Head of caudate nucleus (tissue), 42 donors: ENCODE measurements at places on chromosomes 5 and 9.

DNA sequence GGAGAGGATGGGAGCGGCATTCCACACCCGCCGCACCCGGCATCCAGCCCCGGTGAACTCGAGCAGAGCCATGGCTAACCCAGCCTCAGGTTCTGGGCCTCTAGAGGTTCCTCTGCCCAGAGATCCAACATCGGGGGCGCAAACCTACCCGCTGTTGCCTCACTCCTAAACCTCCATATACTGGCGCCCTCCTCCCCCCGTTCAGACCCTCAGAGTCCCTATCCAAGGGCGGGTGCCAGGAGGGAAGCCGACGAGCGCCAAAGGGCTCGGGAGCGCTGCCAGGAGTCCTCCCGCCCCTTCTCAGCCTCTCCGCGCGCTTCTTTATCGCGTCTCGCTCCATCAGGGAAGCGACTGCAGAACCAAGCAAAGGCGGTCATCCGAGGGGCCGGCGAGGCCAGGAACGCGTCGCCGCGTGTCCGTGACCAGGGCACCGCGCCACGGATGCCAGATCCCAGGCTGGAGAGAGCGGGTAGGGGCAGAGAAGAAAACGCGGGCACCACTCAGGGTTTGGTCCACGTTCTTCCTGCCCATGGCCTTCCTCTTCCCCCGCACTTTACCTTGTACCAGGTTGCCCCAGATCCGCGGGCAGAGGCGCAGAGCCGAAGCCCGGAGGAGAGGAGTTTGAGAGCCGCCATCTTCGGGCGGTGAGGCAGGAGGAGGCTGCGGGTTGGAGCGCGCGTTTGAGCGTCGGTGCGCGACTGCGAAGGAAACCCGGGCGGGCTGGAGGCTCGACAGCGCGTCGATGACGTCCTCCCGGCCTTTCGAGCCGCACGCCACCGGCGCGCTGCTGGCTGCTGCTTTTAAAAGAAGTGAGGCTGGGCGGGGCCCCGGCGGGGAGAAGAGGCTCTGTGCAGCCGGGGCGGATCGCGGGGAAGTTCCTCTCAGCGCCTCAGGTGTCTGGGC is at the start of gene OXCT1:
Gene OXCT1 (minus strand): TSS at position 702 of the 903 bp plus-strand sequence. CDS start 67 bp downstream, at position 635.
- DNase-seq = peak; percentile 81

GRCh38 chr9:68914751-68915150 is 99.2 kb downstream of the PRKACG start:
- no peak for DNase-seq

- DNase-seq = no peak
These were observed 391.0 kb downstream of the TMEM232 start for GRCh38 chr5:110335361-110336066.

DNA sequence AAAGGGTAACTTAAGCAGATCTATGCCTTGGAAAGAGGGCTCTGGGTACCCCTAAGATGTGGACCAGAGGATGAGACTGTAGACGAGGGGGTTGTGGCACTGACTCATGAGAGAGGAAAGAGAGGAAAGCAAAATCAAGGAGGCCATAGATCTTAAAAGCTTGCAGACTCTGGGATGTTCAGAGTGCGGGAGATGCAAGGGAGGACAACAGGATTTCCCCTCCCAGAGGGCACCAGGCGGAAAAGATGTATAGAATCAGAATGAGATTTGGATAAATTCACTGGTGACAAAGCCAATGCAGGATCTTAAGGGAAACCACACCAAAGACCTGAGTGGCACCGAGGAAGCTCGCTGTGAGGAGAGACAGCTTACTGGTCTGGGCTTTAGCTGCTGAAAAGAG is 27.1 kb downstream of the HRH2 start:
- DNase-seq = no peak

- no peak for DNase-seq
These were observed 23.5 kb downstream of the SKP1 start for GRCh38 chr5:134153241-134153640.

- no peak for DNase-seq
These were observed 242.3 kb upstream of the PTGER4 start for GRCh38 chr5:40437452-40437861.

- DNase-seq = no peak
These were observed 13.7 kb upstream of the STOM start for GRCh38 chr9:121383715-121384114.

DNA sequence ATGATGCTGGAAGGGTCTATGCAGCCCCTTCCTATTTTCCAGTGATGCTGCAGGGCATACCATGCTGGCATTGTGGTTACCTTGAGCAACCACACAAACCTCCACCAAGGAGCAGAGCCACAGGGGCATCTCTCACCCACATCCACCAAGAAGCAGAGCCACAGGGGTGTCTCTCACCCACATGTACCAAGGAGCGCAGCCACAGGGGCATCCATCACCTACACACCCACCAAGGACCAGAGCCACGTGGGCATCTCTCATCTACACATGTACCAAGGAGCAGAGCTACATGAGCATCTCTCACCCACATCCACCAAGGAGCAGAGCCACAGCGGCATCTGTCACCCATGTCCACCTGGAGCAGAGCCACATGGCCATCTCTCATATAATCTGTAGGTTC is 8.8 kb upstream of the GM2A start:
- DNase-seq = no peak

DNA sequence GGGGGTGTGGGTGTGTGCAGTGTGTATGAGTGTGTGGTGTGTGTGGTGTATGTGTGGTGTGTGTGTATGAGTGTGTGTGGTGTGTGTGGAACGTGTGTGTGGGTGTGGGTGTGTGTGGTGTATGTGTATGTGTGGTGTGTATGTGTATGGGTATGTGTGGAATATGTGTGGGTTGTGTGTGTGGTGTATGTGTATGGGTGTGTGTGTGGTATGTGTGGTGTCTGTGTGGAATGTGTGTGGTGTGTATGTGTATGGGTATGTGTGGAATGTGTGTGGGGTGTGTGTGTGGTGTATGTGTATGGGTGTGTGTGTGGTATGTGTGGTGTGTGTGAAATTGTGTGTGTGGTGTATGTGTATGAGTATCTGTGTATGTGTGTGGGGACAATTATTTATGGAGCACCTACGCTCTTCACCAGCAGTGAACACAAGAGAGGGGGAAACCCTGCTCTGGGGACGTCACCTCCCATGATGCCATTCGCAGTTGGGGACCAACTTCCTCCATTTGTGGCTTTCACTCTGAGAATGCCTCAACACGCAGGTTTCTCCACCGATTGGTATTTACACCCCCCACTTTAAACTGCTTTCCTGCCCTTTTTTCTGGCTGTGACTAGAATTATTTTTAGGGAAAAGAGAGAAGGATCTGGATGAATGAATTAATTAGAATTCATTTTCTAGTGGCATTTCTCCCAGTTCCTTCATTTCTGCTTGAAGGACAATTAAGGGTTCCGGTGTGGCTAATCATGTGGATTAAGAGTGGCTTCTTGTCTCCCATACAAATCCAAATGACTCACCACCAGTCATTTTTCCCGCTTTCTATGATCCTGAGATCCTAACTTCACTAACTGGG is 238.1 kb downstream of the ROR2 start:
- DNase-seq = no peak

- DNase-seq = no peak
These were observed 7.7 kb downstream of the CLTB start for GRCh38 chr5:176408590-176408989.

GRCh38 chr9:91736311-91736710 is 213.7 kb downstream of the ROR2 start:
- no peak for DNase-seq

DNA sequence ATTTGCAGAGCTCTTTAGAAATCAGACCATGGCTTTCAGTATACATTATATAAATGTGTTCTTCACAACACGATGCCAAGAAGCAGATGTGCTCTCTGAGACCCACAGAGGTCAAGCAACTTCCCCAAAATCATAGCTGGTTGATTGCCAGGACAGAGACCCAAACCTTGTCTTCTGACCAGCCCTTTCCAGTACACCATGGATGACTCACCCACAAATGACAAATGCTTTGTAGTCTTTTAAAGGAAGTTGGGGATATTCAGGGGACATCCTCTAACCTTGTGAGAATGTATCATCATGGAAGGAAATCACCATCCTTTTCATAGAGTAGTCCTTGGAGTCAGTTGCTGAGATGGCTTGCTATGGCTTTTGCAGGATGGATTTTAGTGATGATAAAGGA is 30.1 kb downstream of the ZNF462 start:
- no peak for DNase-seq

DNA sequence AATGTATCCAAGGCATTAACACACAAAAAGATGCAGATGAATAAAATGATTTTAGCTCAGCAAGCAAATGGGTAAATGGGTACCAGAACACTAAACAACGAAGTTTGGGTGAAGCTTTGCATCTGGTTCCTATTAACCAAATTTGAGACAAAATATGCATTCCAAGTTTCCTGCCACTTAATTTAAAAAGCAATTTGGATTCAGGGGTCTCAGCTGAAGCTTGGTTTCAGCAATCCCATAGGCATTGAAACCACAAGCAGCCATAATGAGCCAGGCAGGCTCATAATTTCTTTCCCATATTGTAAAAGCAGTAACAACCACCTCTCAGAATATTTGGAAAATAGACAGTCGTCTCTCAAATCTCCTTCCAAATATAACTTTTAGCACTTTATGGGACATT is 138.9 kb downstream of the NXNL2 start:
- DNase-seq = no peak
